ENCODE measurements at places on chromosomes 16 and 17.

GRCh38 chr17:53655591-53655990 is 167.1 kb upstream of the KIF2B start:
- no peak overlapping the region for H3K27ac ChIP-seq
- H3K27me3 ChIP-seq: no peaks in the 10 kb centered on the region
- no peak overlapping the region for H3K4me3 ChIP-seq
- no peaks in the 10 kb centered on the region for H3K36me3 ChIP-seq
- no peaks in the 10 kb centered on the region for H3K4me1 ChIP-seq

GRCh38 chr17:11551442-11551841 is 46.8 kb upstream of the DNAH9 start:
- no peak for DNase-seq
- no peak overlapping the region for H3K27ac ChIP-seq
- no peak overlapping the region for H3K4me3 ChIP-seq
- no peaks in the 10 kb centered on the region for H3K4me1 ChIP-seq
- peaks cover 3% of the 10 kb centered on the region for H3K27me3 ChIP-seq
- no peaks in the 10 kb centered on the region for H3K36me3 ChIP-seq

DNA sequence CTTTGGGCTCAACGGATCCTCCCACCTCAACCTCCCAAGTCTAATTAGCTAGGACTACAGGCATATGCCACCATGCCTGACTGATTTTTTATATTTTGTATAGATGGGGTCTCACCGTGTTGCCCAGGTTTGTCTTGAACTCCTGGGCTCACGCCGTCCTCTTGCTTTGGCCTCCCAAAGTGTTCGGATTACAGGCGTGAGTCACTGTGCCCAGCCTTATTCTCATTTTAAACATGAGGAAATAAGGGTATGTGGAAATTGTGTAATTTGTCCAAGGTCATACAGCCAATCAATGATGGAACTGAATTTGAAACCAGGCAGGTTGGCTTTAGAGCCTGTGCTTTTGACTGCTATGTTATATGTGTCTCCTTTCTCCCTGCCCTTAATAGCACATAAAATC is 27.4 kb upstream of the AQP8 start:
- H3K36me3 ChIP-seq: no peaks in the 10 kb centered on the region
- H3K27me3 ChIP-seq: no peaks in the 10 kb centered on the region
- H3K4me1 ChIP-seq: no peaks in the 10 kb centered on the region
- DNase-seq: no peak
- H3K4me3 ChIP-seq: no peak overlapping the region

- no peak overlapping the region for H3K4me3 ChIP-seq
- H3K27me3 ChIP-seq: no peaks in the 10 kb centered on the region
- H3K27ac ChIP-seq: no peak overlapping the region
- DNase-seq: no peak
- H3K4me1 ChIP-seq: no peaks in the 10 kb centered on the region
- no peaks in the 10 kb centered on the region for H3K36me3 ChIP-seq
These were observed 1034.0 kb upstream of the EEF2KMT start for GRCh38 chr16:6131526-6132050.

DNA sequence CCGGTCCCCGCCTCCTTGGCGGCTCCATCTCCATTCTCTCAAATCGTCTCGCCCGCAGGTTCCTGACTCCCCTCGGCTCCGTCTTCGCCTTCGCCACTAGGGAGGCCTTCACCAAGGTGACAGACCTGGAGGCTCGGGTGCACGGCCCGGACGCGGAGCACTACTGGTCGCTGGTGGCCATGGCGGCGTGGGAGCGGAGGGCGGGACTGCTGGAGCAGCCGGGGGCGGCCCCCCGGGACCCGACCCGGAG is 862 bp downstream of the GLTPD2 start:
- H3K27me3 ChIP-seq: peaks cover 28% of the 10 kb centered on the region
- H3K4me3 ChIP-seq: peak overlapping the region; percentile 75
- H3K4me1 ChIP-seq: peaks cover 28% of the 10 kb centered on the region
- H3K36me3 ChIP-seq: no peaks in the 10 kb centered on the region
- no peak for DNase-seq

GRCh38 chr16:84672276-84673202 is 24.2 kb downstream of the KLHL36 start:
- DNase-seq: peak; percentile 73
- peaks cover 6% of the 10 kb centered on the region for H3K4me1 ChIP-seq

DNA sequence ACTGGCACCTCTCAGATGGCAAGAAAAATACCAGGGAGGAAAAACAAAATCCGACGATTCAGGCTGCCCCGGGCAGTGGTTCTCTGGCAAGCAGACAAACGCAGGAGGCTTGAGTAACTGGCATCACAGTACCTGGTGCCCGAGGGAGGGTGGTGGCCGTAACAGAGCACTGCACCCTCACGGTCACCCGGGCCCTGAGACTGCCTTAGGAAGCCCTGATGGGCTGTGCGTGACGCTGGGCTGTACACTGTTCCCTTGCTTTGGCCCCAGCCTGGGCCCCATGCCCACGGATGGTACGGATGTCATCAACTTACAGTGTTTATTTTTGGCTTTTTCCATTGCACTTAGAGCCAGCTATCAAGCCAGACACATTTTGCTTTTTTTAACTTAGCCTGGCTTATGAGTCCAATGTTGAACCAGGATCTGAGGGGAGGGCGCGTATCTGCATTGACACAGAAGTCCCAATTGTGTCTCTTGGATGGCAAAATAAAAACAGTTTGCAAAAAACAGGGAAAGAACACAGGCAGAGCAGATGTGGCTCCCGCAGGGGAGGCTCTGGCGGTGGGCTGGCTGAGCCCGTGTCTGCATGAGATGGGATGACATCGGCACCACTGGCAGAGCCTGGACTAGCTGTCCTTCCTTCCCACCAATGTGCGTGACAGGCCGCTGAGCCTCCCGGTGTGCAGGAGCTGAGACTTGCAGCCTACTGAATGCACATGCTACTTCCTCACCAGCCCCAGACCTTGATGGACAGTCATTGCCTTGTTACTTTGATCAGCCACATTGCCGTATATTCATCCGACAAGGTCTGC is 287.7 kb downstream of the FOXL1 start:
- H3K27me3 ChIP-seq: peaks cover 4% of the 10 kb centered on the region
- no peaks in the 10 kb centered on the region for H3K36me3 ChIP-seq
- no peak overlapping the region for H3K27ac ChIP-seq
- H3K4me1 ChIP-seq: no peaks in the 10 kb centered on the region

GRCh38 chr17:33112763-33113162 is 121.1 kb downstream of the SPACA3 start:
- no peak overlapping the region for H3K4me3 ChIP-seq
- H3K4me1 ChIP-seq: no peaks in the 10 kb centered on the region
- no peaks in the 10 kb centered on the region for H3K36me3 ChIP-seq
- no peak overlapping the region for H3K27ac ChIP-seq

DNA sequence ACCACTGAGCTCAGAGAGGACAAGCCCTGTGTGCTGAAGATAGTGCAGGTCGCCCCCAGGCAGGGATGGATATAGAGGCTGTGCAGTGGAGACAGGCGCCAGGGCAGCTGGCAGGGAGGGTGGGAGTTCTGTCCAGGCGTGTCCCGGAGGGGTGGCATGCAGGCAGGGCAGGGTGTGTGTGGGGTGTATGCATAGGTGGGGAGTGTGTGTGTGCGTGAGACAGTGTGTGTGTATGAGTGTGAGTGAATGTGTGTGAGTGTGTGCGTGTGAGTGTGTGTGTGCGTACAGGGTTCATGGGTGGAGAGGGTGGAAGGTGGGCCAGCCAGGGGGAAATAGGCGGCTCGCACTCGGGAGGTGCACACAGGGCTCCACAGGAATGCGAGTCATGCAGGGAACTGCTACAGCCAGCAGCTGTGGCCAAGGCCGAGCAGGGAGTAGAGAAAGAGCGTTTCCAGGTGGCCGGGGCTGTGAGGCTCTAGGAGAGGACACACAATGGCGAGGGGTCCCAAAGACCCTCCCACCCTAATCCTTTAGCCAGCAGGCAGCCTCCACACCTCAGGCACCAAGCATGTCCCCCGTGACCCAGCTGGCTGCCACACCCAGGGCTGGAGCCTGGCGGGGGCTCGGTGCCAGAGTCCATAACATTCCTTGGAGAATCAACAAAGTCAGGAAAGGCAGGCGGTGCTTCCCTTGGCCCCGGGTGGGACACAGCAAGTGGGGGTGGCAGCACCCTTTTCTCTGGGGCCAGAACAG is 4.6 kb downstream of the PLCD3 start:
- no peak for DNase-seq
- no peak overlapping the region for H3K4me3 ChIP-seq
- H3K27ac ChIP-seq: no peak overlapping the region
- peaks cover 3% of the 10 kb centered on the region for H3K4me1 ChIP-seq
- H3K27me3 ChIP-seq: no peaks in the 10 kb centered on the region

- H3K36me3 ChIP-seq: peaks cover 66% of the 10 kb centered on the region
- no peak for DNase-seq
- H3K4me3 ChIP-seq: no peak overlapping the region
- peaks cover 12% of the 10 kb centered on the region for H3K4me1 ChIP-seq
- H3K27me3 ChIP-seq: no peaks in the 10 kb centered on the region
These were observed 58.4 kb downstream of the PHKB start for GRCh38 chr16:47519546-47519945.

DNA sequence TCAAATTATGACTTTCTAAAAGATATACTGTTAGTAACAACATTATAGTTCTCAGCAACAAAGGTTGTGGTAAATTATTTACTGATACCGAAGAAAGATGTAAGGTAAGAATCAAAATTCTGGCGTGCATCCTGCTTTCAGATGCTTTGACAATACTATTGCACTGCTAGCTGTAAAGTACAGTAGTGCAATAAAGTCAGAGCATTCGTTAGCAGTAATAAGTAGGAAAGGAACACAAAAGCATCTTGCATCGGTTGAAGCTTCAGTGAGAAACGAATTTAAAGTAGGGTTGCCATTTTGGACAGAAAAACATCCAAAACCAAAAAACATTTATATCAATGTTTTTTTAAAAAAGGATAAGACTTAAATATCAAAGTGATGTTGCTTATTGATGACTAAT is 4.0 kb downstream of the SKA2 start:
- no peak overlapping the region for H3K27ac ChIP-seq
- H3K36me3 ChIP-seq: peaks cover 5% of the 10 kb centered on the region
- no peak overlapping the region for H3K4me3 ChIP-seq
- no peak for DNase-seq
- peaks cover 16% of the 10 kb centered on the region for H3K4me1 ChIP-seq

GRCh38 chr16:6884002-6884401 is 448.6 kb upstream of the RBFOX1 start:
- H3K27ac ChIP-seq: no peak overlapping the region
- no peaks in the 10 kb centered on the region for H3K4me1 ChIP-seq
- no peaks in the 10 kb centered on the region for H3K36me3 ChIP-seq
- no peak for DNase-seq

GRCh38 chr17:49968405-49969133 is 421 bp upstream of the DLX4 start:
- H3K27ac ChIP-seq: peak overlapping the region; percentile 56
- H3K36me3 ChIP-seq: peaks cover 4% of the 10 kb centered on the region
- DNase-seq: peak; percentile 80
- peak overlapping the region; percentile 92 for H3K4me3 ChIP-seq
- peaks cover 68% of the 10 kb centered on the region for H3K4me1 ChIP-seq
- peaks cover 64% of the 10 kb centered on the region for H3K27me3 ChIP-seq

GRCh38 chr16:57966204-57966771 is 4.6 kb downstream of the CNGB1 start:
- H3K4me1 ChIP-seq: no peaks in the 10 kb centered on the region
- H3K27me3 ChIP-seq: no peaks in the 10 kb centered on the region
- no peaks in the 10 kb centered on the region for H3K36me3 ChIP-seq
- no peak overlapping the region for H3K4me3 ChIP-seq
- H3K27ac ChIP-seq: no peak overlapping the region

- no peaks in the 10 kb centered on the region for H3K36me3 ChIP-seq
- peaks cover 15% of the 10 kb centered on the region for H3K27me3 ChIP-seq
- DNase-seq: no peak
- no peak overlapping the region for H3K4me3 ChIP-seq
These were observed 49.9 kb downstream of the ELAC2 start for GRCh38 chr17:12967962-12968361.

DNA sequence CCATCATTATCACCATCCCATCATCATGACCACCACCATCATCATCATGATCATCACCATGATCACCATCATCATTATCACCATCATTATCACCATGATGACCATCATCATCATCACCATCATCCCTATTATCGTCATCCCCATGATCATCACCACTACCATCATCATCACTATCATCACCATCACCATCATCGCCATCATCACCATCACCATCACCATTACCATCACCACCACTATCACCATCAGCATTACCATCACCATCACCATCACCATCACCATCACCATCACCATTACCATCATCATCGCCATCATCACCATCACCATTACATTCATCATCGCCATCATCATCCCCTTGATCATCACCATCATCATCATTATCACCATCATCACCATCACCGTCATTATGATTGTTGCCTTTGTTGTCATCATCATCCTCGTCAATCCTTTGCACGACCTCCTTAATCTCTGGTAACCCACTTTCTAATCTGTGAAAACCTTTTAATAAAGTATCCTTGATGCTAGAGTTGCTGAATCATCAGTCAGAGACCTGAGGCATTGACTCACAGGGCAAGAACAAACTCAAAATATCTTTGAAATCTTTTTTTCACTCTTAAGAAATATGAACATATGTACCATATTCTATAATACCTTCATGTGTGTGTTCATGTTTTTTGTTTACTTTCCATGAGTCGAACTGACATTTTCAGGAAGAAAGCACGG is 116.3 kb upstream of the FOXF1 start:
- no peaks in the 10 kb centered on the region for H3K36me3 ChIP-seq
- no peak overlapping the region for H3K4me3 ChIP-seq
- H3K27me3 ChIP-seq: peaks cover 15% of the 10 kb centered on the region
- no peak overlapping the region for H3K27ac ChIP-seq

DNA sequence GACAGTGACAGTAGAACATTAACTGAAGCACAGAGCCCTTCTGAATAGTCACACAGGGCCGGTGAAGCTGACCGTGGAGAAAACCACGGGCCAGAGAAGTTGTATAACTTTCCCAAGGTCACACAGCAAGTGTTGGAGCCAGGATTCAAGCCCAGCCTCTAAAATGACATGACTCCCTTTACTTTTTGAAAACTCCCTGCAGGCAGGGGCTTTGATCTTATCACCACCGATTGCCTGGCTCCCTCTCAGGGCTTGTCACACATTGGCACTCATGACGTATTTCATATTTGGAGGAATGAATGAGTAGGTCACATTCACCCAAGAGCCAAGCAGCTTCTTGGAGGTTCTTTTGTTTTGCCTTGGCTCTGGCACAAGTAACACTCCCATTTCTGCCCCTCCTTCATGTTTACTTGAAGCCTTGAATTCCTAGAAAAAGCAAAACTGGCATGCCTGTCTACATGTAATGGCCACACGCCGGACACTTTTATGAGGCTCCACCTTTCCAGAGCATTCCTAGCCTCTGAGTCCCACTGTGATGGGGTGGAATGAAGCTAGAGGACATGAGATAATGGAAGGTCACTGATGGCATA is 13.3 kb upstream of the RBBP6 start:
- no peaks in the 10 kb centered on the region for H3K36me3 ChIP-seq
- H3K4me3 ChIP-seq: no peak overlapping the region
- H3K4me1 ChIP-seq: no peaks in the 10 kb centered on the region
- no peak overlapping the region for H3K27ac ChIP-seq

GRCh38 chr16:15594711-15595320 is 48.1 kb downstream of the MARF1 start:
- H3K36me3 ChIP-seq: peaks cover 34% of the 10 kb centered on the region
- H3K4me3 ChIP-seq: no peak overlapping the region
- peak overlapping the region; percentile 53 for H3K27ac ChIP-seq
- no peak for DNase-seq
- H3K4me1 ChIP-seq: peaks cover 50% of the 10 kb centered on the region

Data from naive thymus-derived CD8-positive, alpha-beta T cell (primary cell).